Mesenteric fat pad (tissue), 1 donor: ENCODE measurements at places on chromosomes 16 and 17. TPM values are rescaled to one million over a fixed set of nuclear protein-coding genes. Genes with fewer than 3 reads are reported as not detected.

Gene CYB5D1
- 16.7 TPM for total RNA-seq

Gene GRIN2A
- 0.74 TPM for total RNA-seq

Gene HGS
- 109 TPM for total RNA-seq

DNA sequence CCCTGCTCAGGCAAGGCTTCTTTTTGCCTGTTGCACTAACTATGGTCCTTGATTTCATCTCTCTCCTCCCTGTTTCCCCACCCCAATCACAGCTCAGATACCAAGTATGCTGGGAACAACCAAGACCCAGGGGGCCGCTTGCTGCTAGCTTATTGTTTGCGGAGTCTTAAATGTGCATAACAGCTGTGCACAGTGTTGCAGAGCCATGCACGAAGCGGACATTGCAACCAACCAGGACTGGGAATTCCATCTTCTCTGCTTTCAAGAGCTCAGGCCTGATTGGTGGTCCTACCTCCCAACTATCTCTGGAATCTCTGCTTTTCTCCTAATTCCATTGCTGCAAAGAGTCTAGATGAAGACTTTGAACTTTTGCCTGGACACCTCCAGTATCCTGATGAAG is 281.3 kb upstream of the TNRC6C start:
- DNase-seq: no peak

DNA sequence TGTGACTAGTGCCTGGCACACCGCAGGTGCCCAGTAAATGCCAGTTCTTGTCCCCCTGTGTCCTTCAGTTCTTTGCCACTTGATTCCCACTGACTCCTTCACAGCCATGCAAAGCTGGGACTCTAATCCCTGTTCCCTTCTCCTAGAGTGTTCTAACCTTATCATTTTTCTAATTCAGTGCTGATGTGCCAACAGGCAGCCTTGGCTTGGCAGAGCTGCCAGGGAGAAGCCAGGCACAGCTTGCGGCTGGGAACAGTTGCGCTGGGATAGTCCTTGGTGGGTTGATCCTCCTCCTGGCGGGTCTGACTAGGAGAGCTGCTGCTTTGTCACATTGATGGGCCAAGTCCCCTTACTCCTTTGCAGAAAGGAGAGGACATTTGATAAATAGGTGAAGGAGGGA is 654.2 kb downstream of the HS3ST4 start:
- no peak for DNase-seq

GRCh38 chr17:8890671-8891070 is 23.2 kb upstream of the PIK3R6 start:
- DNase-seq: no peak
